Progenitor cell of endocrine pancreas (in vitro differentiated cells): ENCODE measurements at places on chromosomes 4 and X. TPM values are rescaled to one million over a fixed set of nuclear protein-coding genes. Genes with fewer than 3 reads are reported as not detected.

Gene NEXMIF
- total RNA-seq = 1.7 and 1.8 TPM in 2 replicates

Gene ARSJ
- total RNA-seq = 0.46 and 0.75 TPM in 2 replicates

Gene SCML1
- total RNA-seq = 3.7 and 4.6 TPM in 2 replicates

Gene UGT2B17
- not detected in 2 replicates for total RNA-seq

Gene KIAA1210
- total RNA-seq = not detected in 2 replicates

Gene LRBA
- total RNA-seq = 95.2 and 103 TPM in 2 replicates

Gene CD99L2
- total RNA-seq = 17.6 and 19.2 TPM in 2 replicates

Gene HELT
- total RNA-seq = not detected in 2 replicates

Gene EDA2R
- 4.2 and 6.6 TPM in 2 replicates for total RNA-seq

Gene TCEANC
- 3.0 and 4.1 TPM in 2 replicates for total RNA-seq

Gene EPHA5
- total RNA-seq = 0.04 TPM in 1 of 2 replicates, not detected in the other

Gene P2RY8
- not detected in 2 replicates for total RNA-seq

Gene SYAP1
- 59.0 and 61.3 TPM in 2 replicates for total RNA-seq

Gene ARHGAP6
- total RNA-seq = 1.9 TPM in 2 replicates

Gene MTNR1A
- total RNA-seq = 2.6 and 2.7 TPM in 2 replicates

Gene FANCB
- 6.6 and 8.0 TPM in 2 replicates for total RNA-seq

Gene GLRB
- 9.3 and 11.9 TPM in 2 replicates for total RNA-seq

Gene STARD8
- total RNA-seq = 0.60 and 1.00 TPM in 2 replicates

Gene TMEM271
- not detected in 2 replicates for total RNA-seq

Gene GUF1
- 26.0 and 29.3 TPM in 2 replicates for total RNA-seq

Gene FAT1
- total RNA-seq = 263 and 264 TPM in 2 replicates

Gene ZNF518B
- total RNA-seq = 52.0 and 55.0 TPM in 2 replicates

Gene GSPT2
- total RNA-seq = 20.2 and 21.2 TPM in 2 replicates

Gene RS1
- not detected in 2 replicates for total RNA-seq

Gene HTR2C
- total RNA-seq = 0.07 and 0.09 TPM in 2 replicates

Gene ATP2B3
- 0.11 and 0.60 TPM in 2 replicates for total RNA-seq

Gene FAAH2
- total RNA-seq = 9.8 and 12.8 TPM in 2 replicates

Gene SPP1
- total RNA-seq = 3.7 and 11.1 TPM in 2 replicates

Gene SLC49A3
- 12.9 and 13.1 TPM in 2 replicates for total RNA-seq

Gene CCDC160
- 2.1 and 2.7 TPM in 2 replicates for total RNA-seq

Gene TLR3
- 0.11 TPM in 1 of 2 replicates, not detected in the other for total RNA-seq

Gene GAGE13
- not detected in 2 replicates for total RNA-seq
